ENCODE measurements at places on chromosomes 12 and 14.

DNA sequence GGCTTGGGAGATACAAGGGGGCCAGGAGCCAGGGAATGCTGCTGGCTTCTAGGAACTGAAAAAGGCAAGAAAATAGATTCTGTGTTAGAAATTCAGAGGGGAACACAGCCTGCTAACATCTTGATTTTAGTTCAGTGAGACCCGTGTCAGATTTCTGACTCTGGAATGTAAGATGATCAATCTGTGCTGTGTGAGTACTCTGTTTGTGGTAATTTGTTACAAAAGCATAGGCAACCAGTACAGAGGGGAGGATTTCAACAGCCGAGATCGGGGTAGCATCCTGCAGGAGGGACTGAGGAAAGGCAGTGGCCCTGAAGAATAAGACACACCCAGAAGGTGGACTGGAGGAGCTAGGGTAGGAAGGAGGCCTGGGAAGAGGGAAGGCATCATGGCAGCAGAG lies 410.0 kb upstream of the CCDC196 start:
- DNase-seq, result no peak

- DNase-seq, result no peak
These were observed 984.0 kb upstream of the TMEM132C start for GRCh38 chr12:127282786-127283565.

- DNase-seq, result no peak
These were observed 5.2 kb downstream of the RARG start for GRCh38 chr12:53226815-53227214.

GRCh38 chr12:113083863-113084435 lies 27.4 kb downstream of the DTX1 start:
- DNase-seq, result no peak

- DNase-seq, result no peak
These were observed 65.8 kb downstream of the PAH start for GRCh38 chr12:102851246-102851645.

- DNase-seq, result no peak
These were observed 83.8 kb upstream of the METAP2 start for GRCh38 chr12:95390192-95390591.

DNA sequence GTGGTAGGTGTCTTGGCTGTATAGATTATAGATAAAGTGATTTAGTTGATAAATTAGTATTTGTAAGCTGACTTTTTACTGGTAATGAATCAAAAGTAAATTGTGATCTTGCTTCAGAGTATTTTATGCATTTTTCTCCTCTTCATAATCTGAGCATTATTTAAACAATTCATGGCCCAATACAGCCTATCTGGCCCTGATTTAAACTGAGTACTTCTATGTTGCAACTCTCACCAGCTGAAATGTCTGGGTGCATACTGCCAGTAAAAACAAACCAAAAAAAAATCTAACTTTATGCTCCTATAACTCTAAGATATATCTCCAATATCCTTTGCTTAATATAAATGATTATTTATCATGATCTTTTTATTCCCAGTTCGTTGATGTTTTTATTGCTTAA lies 86.6 kb downstream of the MIA2 start:
- no peak for DNase-seq

- DNase-seq, result no peak
These were observed 54.8 kb upstream of the PTHLH start for GRCh38 chr12:28027328-28027727.

DNA sequence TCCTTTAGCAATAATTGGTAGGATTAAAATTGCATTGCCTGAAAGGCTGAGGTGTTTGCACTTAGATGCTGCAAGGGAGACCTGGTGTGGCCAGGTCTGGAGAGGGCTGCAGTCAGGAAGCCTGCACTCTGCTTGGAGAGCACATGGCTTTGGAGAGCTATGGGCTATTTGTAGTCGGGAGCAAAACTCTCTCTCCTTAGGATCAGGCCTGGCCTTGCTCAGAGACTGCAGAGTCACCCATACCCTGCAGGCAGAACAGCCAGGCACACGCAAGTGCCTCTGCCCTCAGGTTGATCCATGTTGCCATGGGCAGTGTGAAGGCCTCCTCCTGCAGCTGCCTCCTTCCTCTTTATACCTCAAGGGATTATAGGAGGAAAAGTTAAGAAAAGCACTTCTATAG lies 26.8 kb downstream of the CKB start:
- no peak for DNase-seq

DNA sequence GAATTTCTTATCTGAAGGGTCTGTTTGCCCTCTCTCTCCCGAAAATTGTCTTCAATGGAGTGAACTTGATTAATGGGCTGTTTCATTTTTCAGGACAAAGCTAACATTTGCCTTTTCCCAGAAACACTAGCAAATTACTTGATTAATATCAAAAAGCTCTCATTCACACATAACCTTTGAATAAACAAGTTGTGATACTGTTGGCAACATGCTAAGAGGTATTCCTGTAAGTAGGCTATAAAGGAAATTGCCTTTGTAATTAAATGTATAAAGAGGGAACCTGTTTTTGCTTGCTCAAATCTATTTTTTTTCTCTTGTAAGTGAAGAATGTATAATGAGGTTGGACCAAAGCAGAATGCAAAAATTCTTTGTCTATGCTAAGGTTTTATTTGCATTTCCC lies 457.2 kb downstream of the TMTC2 start:
- DNase-seq, result no peak

DNA sequence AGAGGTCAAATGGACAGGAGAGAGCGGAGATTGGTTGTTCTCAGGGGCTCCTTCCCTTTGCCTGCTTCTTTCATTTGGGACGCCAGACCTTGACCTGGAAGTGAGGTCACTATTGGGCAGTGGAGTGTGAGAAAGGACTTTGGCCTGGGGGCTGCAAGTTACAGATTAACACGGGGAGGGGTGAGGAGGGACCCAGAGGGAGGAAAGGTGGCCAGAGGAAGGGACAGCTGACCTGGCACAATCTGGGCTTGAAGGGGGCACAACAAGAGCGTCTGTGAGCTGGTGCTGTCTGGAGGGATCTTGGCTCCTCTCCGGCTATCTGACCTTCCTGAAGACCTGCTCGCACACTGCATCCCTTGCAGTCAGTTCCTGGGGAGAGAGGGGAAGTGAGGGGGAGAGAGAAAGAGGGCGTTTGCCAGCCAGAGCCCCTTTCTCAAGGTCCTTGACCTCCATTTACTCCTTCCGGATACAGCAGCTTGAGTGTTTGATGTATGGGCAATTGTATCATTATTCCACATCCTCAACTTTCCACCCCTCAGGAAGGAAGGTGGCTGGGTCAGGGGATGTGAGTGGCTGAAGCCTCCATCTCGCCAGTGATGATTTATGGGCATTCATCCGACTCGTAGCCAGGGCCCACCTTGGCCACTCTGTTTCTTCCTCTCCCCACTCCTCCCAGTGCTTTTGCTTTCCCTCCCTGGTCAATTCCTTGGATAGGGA lies 4.7 kb downstream of the RBP5 start:
- DNase-seq, result no peak

DNA sequence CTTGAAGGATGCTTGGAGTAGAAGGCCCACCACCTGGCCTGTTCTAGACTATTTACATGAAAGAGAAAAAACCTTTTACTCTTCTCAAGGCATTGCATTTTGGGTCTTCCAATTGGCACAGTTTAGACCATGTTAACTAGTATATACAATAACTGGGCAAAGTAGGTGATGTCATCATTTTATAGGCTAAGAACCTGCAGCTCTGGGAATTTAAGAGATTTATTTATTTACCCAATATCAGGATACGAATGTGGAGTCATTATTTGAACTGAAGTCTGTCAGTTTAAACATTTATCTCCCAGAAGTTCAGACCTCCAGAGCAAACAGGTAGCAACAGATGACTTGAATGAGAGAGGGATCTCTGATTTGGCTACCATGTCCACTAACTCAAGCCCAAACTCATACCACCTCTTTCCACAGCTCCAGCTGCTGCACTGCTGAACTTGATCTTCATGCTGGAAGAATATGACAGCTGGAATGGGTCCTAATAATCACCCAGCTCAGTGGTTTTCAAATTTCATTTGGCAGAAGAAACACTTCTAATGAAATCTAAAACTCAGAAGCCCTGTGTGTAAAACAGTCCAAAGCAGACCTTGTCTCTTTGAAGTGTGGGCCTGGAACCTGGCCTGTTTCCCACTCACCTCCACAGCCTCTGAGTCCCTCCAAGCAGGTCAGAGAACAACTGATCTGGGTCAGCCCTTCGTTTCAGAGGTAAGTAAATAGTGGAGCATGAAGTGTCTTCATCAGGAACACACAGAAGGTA lies 179.2 kb downstream of the EMP1 start:
- no peak for DNase-seq

- no peak for DNase-seq
These were observed 316.1 kb downstream of the SEC23A start for GRCh38 chr14:38786921-38787320.

DNA sequence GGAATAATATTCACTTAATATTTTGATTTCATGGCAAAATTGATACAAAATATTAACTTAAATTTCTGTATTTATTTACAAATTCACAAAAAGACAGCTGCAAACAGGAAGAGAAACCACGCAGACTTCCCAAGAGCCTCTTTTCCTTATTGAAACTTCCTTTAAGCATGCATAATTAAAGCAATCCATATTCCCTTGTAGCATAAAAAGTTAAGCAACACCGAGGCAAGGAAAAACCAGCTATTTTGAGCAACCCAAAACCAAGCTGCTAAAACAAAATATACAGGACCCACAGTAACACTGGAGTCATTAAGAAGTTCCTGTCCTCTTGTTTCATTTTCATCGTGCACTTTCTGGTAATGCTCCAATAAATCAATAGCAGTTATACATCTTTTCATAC lies 58.0 kb downstream of the EEA1 start:
- no peak for DNase-seq

DNA sequence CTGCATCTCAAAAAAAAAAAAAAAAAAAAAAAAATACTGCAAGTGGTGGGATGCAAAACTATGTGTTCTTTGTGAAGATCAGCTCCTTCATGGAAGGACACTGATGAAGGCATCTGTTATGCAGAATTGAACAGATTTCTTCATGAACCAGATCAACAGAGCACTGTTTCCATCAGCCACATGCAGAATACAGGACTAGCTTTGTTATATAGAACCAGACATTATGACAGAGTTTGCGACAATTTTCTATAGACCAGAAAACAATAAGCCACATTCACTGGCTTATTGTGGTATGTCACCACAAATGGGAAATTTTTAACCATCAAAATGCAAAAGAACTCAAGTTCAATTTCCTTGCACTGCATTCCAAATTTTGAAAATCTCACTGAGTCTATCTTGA lies 34.7 kb downstream of the CIT start:
- DNase-seq, result no peak

- DNase-seq, result no peak
These were observed 81.3 kb upstream of the NID2 start for GRCh38 chr14:52150162-52150561.

DNA sequence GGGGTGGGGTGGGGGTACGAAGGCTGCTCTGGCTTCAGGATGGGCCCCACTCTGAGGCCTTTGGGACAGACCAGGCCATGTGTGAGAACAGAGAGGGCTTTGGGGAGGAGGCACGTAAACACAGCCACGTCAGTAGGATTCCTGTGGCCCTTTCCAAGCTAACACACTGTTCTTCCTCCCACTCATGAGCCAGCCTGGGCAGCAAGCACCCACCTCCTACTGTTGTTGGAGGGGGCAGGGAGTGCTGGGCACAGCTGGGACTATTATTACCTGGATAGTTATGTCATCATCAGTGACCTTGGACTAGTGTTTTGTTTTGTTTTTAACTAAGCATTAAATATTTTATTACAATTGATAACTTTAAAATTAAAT lies 5.3 kb downstream of the CHGA start:
- DNase-seq, result no peak

DNA sequence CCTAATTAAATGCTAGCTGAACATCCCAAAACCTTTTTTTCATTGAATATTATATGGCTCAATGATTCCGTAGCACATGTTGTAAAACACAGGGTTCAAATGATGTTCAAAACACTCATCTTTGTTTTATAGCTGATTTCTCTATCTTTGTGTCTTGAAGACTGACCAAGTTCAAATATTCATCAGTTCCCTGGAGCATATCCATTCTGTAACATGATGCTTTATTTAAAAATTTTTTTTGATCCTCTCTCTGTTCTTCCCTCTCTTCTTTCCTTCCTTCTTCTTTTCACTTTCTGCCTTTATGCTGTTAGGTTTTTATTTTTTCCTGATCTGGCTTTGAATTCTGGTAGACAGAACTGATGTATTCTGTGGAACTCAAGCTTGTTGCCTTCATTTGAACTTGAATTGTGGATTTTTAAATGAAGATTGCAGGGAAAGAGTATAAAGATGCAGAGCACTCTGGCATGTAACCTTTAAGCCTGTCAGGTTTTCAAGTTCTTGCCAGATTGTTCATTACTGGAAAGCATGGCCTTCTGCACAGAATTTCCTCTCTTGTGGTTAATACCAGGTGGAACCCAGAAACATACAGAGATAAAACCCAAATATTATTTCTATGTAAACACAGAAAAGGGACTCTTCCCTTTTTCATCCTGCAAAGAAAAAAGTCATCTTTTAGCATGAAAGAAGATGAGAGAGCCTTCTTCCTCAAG lies 39.5 kb downstream of the PROX2 start:
- no peak for DNase-seq

DNA sequence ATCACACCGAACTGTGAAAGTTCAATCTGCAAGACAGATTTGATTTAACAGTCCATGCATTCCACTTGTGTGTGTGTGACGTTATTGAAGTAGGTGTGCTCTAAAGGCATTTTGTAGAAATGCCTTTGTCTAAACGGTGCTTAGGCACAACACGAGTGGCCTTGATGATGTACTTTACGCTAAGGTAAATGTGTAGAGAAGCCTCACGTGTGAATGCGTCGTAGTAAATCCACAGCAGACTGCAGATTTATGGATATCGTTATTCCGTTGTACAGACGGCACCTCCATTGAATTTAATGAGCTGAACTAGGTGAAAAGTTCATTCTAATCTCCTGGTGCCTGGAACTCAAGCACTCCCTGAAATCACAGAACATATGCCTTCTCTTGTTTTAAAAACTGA lies 202.8 kb upstream of the STXBP6 start:
- no peak for DNase-seq

GRCh38 chr12:44979918-44980317 lies 71.0 kb downstream of the DBX2 start:
- no peak for DNase-seq

GRCh38 chr12:109163167-109163566 lies 46.8 kb downstream of the ACACB start:
- no peak for DNase-seq

GRCh38 chr12:69925291-69925690 lies 100.3 kb downstream of the MYRFL start:
- no peak for DNase-seq

Measured in stimulated activated CD4-positive, alpha-beta T cell treated with anti-CD3 and anti-CD28 coated beads, Interleukin-12 subunit alpha, Interleukin-12 subunit beta, amount 100 ng/mL, for 48 hours (primary cell).